NCI-H187 treated with DMSO at 0.1 percent for 48 hours (cell line): ENCODE measurements at places on chromosomes 12 and 14.

DNA sequence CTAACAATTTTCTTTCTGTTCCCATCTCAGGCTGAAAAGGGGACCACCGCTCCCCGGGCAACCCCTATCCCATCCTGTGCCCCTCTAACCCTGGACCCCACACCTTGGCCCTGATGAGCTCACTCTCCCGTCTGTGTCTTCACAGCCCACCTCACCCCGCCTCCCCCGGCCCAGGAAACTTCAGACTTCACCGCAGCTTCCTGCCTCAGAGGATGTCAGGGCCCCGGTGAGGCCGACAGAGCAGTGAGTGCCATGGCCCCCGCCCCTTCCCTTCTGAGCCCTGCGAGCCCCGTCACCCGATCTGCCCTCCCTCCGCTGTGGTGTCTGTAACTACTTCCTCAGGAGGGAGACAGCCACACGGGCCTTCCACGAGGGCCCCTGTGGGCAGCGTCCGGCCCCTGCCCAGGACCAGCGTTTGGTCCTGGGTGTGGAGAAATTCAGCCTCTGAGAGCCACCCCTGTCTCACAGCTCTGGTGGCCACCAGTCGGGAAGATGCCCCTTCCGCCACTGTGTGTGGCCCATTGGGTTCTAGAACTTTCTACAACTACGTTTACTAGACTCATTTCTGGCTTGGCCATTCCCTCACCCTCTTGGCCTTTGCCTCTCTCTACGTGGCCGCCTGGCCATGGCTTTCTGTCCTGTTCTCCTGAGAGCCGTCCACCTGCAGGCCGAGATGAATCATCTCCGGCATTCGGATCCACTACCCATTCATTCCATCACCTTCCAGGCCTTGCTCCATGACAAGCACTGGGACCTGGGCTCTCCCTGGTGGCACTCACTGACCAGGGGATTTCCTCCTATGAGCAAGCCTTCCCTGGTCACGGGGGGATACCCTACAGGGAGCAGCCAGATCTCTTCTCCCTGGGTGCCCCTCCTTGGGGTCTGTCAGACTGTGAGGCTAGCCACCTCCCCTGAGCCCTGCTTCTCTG, 3.4 kb downstream of the RHOF start:
- no peak for DNase-seq

GRCh38 chr12:131264635-131265034, 310.9 kb downstream of the ADGRD1 start:
- DNase-seq, result no peak

DNA sequence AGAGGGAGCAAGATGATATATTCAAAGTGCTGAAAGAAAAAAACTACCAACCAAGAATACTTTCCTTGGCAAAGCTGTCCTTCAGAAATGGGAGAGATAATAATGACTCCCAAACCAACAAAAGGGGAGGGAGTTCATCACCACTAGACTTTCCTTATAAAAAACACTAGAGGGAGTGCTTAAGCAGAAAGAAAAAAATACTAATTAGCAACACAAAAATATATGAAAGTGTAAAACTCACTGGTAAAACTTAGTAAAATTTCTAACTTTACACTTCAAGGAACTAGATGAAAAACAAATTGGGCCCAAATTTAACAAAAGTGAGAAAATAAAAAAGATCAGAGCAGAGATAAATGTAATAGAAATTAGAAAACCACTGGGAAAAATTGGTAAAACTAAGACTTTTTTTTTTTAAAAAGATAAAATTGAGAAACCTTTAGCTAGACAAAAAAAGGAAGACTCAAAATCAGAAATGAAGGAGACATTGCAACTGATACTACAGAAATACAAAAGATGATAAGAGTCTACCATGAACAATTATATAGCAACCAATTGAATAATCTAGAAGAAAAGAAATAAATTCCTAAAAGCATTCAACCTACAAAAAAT, 60.4 kb upstream of the FAR2 start:
- DNase-seq, result no peak

- DNase-seq, result no peak
These were observed 2.1 kb downstream of the SAMD4A start for GRCh38 chr14:54568821-54569595.
